ENCODE measurements at places on chromosomes 16 and 17.

DNA sequence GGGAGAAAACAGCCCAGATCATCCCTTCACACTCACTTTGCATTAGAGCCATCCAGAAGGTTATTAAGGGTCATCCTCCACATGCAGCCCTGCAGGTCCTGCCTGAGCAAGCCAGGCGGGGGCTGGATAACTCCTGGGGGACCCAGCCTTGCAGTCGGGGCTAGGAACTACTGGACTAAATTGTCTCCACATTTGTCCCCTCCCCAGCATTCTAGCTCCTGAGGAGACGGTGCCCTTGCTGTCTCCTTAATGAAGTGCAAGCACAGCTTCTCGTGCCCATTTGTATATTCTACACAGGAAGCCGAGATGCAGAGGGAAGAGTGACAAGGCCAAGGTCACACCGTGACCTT lies 185.2 kb downstream of the C16orf95 start:
- no peak for DNase-seq

DNA sequence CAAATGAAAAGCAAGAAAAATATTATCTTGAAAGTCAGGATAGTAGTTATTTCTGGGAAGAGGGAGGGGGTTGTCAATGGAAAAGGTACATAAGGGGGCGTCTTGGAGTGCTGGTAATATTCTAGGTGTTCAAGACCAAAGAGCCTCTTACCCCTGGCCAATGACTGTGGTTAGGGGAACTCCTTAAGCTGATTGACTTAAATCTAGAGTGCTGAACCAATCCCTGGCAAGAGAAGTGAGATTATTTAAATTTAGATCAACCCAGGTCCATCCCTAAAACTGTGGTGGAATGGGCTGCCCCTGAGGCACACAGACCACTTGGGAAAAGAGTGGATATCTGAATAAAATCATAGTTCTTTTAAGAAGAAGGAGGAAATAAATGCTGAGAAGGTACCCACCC lies 174.1 kb downstream of the COPRS start:
- no peak for DNase-seq

GRCh38 chr16:4675864-4676786 lies 17.2 kb upstream of the NUDT16L1 start:
- DNase-seq: no peak

DNA sequence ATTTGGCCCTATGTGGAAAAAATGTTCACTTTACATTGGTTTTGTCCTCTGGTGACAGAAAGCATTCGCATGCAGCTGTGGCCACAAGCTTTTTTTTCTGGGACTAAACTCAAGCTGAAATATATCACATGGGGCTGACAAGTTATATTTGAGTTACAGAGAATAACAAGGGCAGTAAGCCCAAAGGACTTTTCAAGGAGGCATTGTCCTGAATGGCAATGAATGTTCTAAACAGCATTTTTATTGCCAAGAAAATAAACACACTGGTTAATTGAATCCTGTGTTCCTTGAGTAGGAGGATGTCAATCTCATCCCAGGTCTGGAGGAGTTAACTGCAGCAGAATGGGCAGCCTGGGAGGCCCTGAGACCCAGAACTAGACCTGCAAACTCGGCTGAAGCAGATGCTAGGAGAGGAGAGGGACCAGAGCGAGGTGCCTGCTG lies 114.5 kb downstream of the COPRS start:
- no peak for DNase-seq

DNA sequence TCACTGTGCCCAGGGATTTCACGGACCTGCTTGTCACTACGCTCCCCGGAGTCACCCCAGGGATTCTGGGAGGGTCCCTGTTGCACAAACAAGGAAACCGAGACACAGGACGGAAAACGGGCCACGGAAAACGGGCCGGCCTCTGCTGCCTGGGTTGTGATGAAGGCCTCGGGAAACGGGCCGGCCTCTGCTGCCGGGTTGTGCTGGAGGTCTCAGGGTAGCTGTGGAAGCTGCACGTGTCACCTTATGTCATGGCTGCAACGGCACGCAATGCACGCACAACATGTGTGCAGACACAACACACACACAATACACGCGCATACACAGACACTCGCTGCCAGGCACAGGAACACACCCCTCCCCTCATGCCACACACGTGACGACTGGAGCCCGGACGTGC lies 27.0 kb upstream of the GNG13 start:
- no peak for DNase-seq

- no peak for DNase-seq
These were observed 9.9 kb downstream of the CENPX start for GRCh38 chr17:82012640-82013295.

DNA sequence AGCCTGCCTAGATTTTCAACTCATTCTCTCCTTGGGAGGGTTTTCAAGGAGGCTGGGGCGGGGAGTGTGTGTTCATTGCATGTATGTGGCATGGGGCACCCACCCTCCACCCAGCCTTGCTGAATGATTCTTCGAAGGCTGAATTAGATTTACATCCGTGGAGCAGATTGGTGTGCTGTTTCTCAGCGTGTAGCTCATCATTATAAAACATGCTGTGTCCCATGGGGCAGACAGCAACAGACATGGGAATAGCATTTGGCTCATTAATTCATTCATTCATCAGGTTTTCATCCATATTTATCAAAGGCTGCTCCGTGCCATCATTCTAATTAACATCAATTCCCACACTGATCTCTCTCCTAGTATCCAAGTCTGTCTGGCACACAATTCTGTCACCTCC lies 10.6 kb upstream of the CD300A start:
- no peak for DNase-seq

DNA sequence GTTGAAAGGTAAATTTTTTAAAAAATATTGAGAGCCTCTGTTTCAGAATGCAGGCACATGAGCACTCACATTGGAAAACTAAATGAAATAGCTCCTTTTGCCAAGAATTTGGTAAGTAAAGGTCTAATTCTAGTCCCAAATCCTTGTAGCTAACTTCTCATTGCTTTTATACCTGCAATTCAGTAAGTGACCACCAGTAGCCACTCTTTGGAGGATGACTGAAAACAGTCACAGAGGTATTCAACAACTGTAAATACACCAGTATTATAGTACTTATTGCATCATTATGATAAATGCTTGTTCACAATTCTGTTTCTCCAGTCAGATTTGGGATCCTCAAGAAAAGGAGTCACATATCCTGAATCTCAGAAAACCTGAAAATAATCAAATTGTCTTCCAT lies 562.4 kb upstream of the CDH11 start:
- DNase-seq: no peak

GRCh38 chr16:15396948-15397594 lies 1.5 kb downstream of the MPV17L start:
- DNase-seq: no peak

- no peak for DNase-seq
These were observed 10.1 kb upstream of the MRPL38 start for GRCh38 chr17:75914643-75915267.

DNA sequence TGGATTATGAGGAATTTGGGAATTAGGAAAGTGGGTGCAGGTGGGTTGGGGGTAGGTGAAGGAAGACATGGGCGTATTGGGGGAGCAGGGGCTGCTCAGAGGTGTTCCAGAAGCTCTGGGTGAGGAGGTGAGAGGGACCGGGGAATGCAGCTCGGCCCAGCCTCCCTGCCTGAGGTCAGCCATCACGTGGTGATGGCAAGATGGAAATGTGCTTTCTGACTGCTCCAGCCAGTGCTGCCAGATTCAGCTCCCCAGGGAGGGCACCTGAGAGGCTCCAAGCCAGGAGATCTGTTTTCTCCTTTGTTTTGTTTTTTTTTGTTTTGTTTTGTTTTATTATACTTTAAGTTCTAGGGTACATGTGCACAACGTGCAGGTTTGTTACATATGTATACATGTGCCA lies 35.2 kb upstream of the STH start:
- no peak for DNase-seq
